ENCODE measurements at places on chromosomes 3 and 15. TPM values are rescaled to one million over a fixed set of nuclear protein-coding genes. Genes with fewer than 3 reads are reported as not detected.

Gene TGM4
- not detected for total RNA-seq

Gene PLSCR1
- 44.1 TPM for total RNA-seq

Gene GOLGA8T
- 0.28 TPM for total RNA-seq

Gene PARP3
- 22.8 TPM for total RNA-seq

Gene ARPIN
- total RNA-seq: 7.6 TPM

Gene RGMA
- total RNA-seq: 0.19 TPM

Gene ABI3BP
- total RNA-seq: 26.6 TPM

Gene SEC22A
- 68.1 TPM for total RNA-seq

Gene FETUB
- not detected for total RNA-seq

Gene CAMKV
- total RNA-seq: under 0.01 TPM

Gene CCR3
- not detected for total RNA-seq

Gene MCF2L2
- total RNA-seq: 0.56 TPM

Gene PAK6
- 0.56 TPM for total RNA-seq

Gene FAM174B
- 1.2 TPM for total RNA-seq

Gene DAPK2
- total RNA-seq: 3.9 TPM

Gene WDR93
- under 0.01 TPM for total RNA-seq

Gene DNAH12
- 0.28 TPM for total RNA-seq

Gene P2RY14
- total RNA-seq: under 0.01 TPM

Gene TMEM45A
- total RNA-seq: 74.8 TPM

Gene BCL6
- 8.4 TPM for total RNA-seq

Gene UTS2B
- total RNA-seq: 0.28 TPM

Gene FEZF2
- not detected for total RNA-seq

Gene GRK7
- not detected for total RNA-seq

All from regular cardiac myocyte (primary cell).